Chondrocyte (in vitro differentiated cells): ENCODE measurements at places on chromosomes 4 and X. TPM values are rescaled to one million over a fixed set of nuclear protein-coding genes. Genes with fewer than 3 reads are reported as not detected.

GRCh38 chr4:85715991-85716737 lies 241.2 kb downstream of the ARHGAP24 start:
- no peak for DNase-seq

GRCh38 chrX:42398967-42399631 lies 378.9 kb downstream of the PPP1R2C start:
- DNase-seq: no peak

GRCh38 chr4:36493251-36493650 lies 211.8 kb downstream of the DTHD1 start:
- no peak for DNase-seq

DNA sequence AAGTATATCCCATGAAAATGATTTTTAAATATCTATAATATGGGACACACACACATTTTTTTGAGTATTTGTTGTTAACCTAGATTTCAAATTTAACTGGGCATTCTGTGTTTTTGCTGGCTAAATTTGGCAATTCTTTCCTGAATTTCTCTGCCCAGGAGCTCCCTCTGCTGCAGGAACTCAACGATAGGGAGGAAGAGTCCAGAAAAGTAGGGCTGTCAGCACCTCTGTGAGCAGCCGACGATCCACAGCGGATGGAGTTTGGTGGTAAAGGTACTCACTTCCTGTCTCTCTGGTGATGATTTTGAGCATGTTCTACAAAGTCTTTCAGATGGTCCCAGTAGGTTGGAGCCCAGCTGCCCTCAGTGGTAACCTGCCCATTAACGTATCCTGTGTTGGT lies 23.1 kb upstream of the TMEM184C start:
- DNase-seq: no peak

DNA sequence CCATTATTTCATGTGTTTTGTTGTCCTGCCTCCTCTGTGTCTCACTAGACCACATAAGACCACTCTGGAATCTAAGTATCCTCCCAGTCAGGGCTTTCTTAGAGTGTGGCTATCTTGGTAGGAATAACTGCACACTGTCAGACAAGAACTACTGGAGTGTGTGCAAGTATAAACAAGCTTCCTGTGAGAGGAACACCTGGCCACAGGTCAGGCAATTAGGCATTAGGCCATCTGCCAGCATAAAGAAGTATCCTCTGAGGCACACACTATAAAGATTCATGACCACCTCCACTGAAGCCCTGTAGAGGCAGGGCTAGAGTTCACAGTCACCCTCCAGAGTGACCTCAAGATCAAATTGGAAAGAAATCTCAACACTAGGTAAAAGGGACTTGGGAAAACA lies 507.0 kb upstream of the PABPC4L start:
- no peak for DNase-seq

DNA sequence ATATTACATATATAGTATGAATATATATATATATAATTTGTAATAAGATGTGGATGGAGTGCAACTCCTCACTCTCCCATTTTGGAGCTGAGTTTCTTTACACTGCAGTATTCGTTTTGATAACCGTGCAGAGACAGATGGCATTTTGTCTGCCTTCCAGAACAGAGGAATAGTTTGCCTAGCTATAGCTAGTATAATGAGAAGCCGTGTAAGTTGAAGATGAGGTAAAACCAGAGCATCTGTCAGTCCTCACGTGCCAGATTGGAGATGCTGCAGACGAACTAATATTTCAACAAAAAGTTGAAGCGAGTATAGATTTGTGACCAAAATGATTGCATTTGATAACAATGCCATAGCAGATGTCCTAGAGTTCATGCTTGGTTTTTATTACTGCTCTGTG lies 180.6 kb downstream of the FMR1NB start:
- DNase-seq: no peak

GRCh38 chr4:118729287-118730286 lies 44.4 kb downstream of the METTL14 start:
- no peak for DNase-seq

GRCh38 chr4:25788703-25789238 lies 74.0 kb downstream of the SEL1L3 start:
- no peak for DNase-seq

DNA sequence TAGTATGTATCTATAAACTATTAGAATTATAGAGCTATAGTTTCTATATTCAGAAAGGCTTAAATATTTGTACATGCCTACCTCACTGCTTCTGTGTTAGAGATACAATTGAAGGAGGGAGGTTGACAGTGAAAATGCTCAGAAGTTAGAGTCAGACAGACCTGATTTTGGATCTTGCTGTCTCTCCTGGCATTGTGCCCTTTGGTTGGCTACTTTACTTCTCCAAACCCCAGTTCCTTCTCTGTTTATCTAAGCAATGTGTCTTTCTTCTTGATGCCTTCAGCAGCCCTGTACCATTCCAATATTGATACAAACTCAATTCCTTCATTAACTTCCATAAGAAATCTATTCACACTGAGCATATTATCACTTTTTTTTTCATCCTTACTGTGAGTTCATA lies 28.7 kb downstream of the CCNG2 start:
- DNase-seq: no peak

DNA sequence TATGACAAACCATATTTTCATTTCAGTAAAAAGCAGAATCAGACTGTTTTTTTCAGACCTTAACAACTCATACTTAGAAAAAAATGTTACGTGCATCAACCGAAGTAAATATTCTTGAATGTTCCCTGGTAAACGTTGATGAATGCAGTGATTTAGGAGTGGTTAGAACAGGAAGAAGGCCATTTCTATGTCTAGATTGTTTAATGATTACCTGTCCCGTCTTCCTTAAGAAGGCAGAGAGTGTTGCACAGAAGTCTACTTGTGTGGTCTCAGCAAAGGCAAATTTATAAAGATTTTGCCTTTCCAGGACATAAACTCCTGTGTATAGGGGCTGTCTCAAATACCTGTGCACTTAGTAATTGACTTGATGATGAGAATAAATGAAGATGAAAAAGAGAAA lies 134.5 kb downstream of the MGST2 start:
- DNase-seq: no peak

DNA sequence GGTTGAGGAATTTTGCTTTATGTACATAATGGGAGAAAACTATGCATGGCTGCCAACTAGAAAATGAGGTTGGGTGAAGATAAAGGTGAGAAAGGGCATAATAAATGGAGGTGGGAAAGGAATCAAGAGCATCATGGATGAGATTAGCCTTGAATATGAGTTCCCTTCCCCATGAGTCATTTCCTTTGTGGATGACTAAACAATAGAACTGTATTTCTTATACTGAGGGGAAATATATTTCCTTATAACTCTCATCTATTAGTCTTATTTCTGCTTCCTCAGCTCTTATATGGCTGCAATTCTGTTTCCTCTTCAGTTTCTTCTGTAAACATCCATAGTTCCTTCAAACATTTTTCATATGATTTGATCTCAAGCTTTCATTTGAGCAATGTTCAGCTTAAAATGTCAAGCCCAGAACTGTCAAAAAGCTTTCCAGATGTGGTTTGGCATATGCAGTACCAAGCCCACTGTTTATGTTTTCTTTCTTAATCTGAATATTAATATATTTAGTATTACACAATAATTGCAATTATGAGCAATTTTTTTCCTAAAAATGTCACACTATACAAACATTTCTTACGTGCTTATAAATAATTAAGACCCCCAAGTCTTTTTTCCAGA lies 100.7 kb upstream of the GRPR start:
- no peak for DNase-seq

GRCh38 chr4:77065382-77065781 lies 10.4 kb downstream of the CCNI start:
- DNase-seq: no peak

GRCh38 chr4:17188547-17189400 lies 290.3 kb upstream of the LDB2 start:
- DNase-seq: no peak

DNA sequence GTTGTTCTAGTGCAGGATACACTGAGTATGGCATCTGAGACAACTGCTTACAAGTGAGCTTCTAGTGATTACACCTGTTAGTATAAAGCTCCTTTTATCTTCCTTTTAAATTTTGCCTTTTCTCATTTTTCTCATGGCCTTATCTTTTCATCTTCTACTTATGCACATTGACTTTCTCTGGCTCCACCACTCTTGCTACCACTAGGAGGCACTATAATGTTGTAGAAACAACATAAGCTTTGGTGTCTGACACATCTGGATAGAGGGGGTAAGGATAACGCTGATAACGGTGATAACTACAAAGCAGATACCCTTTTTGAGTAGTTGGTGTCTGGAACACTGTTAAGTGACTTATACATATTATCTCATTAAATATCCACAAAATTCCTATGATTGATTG lies 187.4 kb upstream of the TEX13C start:
- DNase-seq: no peak

DNA sequence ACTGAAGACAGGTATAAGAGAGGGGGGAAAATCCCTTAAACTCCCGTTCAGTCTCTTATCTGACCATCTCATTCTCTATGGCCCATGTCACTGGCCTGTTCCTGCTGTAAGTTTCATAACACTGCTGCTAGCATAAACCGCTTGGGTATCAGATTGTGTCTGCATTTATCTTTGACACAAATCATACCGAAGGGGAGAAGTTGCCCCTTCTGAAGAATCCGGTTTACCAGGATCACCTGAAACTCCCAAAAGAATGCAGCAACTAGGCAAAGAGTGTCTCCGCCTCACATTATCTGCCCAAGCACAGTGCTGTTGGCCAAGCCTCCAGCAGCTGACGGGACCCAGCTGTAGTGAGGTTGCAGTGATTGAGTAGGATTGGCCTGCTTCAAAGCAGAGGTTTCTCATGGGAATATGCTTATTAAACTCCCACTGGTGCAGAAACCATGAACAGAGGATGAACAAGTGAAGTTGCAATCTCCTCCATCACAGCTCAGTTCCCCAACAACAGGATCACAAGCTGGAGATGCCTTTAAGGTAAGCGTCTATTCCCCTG lies 71.3 kb upstream of the PUDP start:
- DNase-seq: no peak

DNA sequence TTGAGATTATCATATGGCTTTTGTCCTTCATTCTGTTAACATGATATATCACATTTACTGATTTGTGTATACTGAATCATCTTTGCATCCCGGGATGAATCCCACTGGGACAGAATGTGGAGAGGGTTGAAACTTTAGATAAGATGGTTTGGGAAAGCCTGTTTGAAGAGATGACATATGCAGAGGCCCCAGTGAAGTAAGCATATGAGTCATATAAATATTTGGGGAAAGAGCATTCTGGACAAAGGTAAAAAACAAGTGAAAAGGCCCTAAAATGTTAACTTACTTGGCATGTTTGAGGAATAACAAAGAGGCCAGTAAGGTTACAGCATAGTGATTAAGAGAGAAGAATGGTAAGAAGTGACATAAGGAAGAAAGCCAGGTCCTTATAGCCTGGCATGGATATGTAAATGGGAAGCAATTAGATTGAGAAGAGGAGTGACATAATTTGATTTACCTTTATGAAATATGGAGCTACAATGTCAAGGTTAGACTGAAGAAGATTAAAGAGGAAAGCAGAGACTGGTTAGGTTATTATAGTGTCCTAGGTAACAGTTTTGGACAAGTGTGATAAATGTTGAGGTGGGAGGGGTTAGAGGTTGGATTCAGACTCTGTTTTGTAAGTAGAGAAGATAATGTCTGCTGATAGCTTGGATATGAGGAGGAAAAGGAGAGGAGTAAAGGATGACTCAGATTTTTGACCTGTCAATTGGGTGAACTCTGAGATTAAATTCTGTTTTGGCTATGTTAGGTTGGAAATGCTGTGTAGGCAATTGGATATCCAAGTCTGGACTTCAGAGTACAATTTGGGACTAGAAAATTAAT lies 54.6 kb upstream of the DRP2 start:
- DNase-seq: no peak

- DNase-seq: no peak
Observed at GRCh38 chrX:9846631-9847030, 60.4 kb downstream of the SHROOM2 start.

GRCh38 chr4:147707892-147708672 lies 23.8 kb upstream of the ARHGAP10 start:
- no peak for DNase-seq

Gene FAM3A
- 35.7 to 38.5 TPM (median 36.5 TPM) in 3 replicates for total RNA-seq

Gene FBXW7
- 18.0 to 23.3 TPM (median 21.4 TPM) in 3 replicates for total RNA-seq

Gene WNK3
- total RNA-seq: 5.7 to 6.0 TPM (median 5.7 TPM) in 3 replicates

Gene TMSB15C
- total RNA-seq: 3.4 to 4.5 TPM (median 4.3 TPM) in 3 replicates

Gene CBR4
- total RNA-seq: 15.2 to 19.7 TPM (median 15.7 TPM) in 3 replicates

Gene DIPK2B
- total RNA-seq: not detected in 3 replicates
